AG10803 (cell line): ENCODE measurements at places on chromosomes 5 and 9.

GRCh38 chr5:139177809-139178588 is 20.2 kb downstream of the SIL1 start:
- no peak for DNase-seq

DNA sequence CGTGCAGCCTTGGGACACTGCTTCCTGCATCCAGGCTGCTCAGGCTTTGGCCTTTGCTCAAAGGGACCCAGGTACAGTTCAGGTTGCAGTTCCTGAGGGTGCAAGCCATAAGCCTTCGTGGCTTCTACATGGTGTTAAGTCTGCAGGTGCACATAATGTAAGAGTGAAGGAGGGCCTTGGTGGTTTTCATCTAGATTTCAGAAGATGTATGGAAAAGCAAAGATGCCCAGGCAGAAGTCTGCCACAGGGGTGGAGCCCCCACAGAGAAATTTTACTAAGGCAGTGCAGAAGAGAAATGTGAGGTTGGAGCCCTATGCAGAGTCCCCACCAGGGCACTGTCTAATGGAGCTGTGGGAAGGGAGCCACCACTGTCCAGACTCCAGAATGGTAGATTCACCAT is 200.9 kb downstream of the ICE1 start:
- no peak for DNase-seq

GRCh38 chr5:130651440-130651839 is 513.6 kb downstream of the HINT1 start:
- no peak for DNase-seq

DNA sequence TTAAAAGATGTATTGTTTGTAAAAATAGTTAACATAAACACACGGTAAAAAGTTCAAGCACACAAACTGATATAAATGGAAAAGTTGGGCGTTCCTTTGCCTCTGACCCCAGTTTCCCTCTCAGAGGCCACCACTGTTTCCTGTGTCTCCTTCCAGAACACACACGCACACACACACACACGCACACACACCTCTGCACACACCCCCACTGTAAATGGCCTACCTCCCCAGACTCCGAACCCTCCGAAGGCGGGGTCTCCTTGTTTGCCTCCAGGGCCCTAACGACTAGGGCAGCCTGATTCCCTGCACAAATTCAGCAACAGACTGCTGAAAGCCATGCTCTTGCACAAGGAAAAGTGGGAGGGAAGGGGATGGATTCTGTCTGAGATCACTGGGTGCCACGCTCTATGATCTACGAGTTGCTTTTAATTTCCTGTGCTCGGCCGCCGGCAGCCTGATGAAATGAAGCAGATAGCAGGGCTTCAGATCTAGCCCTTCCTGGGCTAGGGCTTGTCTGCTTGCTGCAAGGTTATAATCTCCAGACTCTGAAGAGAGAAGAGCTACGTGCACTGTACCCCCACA is 184.0 kb upstream of the IL12B start:
- DNase-seq = no peak

DNA sequence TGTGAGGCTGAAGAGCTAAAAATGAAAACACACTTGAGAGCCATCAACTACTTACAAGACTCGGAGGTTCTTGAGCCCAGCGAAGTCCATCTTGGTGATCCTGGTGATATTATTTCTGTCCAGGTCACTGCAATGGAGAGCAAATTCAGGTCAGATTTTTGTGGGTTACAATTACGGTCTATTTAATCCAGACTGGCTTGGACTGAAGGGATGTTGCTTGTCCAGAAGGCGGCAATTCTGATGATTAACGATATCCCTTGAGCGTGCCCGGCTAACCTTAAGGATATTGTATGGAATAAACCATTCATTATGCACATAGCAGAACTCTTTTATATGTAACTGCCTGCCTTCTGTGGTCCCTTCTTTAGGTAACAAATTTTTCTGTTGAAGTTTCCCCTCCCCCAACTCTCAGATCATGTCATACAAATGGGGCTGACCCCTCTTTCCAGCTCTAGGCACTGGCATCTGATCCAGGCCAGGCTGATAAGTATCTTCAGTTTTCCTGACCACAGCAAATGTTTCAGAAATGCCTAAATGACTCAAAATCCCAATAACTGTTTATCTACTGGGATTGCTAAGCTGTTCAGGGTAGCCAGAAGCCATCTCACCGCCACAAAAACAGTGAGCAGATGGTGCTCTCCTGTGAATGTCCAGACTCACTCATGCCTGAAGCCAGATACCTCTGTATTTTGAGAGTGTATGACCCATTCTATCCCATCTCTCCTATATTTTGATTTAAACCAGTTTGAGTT is 49.4 kb downstream of the SLIT3 start:
- DNase-seq = peak; percentile 78

- DNase-seq = no peak
Measured at GRCh38 chr5:123182072-123182471, 93.0 kb downstream of the PRDM6 start.

DNA sequence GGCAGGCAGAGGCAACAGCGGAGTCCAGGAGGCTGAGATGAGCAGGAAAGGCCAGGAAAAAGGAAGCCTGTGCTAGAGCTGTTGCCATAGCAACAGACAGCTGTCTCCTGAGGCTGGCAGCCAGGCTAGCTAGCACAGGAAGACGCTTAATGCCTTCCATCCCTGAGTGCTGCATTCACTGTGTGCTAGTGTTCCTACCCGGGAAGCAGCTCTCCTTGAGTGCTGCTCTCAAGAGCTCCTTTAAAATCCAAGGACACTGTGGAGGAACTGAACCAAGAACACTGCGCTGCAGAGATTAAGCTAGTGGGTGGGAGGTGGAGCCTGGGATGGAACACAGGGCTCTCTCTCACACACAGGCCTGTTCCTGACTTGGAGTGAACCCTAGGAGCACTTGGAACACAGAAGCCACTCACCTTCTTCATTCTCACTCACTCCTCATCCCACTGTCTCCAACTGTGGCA is 53.5 kb upstream of the IL7R start:
- DNase-seq = peak; percentile 83

DNA sequence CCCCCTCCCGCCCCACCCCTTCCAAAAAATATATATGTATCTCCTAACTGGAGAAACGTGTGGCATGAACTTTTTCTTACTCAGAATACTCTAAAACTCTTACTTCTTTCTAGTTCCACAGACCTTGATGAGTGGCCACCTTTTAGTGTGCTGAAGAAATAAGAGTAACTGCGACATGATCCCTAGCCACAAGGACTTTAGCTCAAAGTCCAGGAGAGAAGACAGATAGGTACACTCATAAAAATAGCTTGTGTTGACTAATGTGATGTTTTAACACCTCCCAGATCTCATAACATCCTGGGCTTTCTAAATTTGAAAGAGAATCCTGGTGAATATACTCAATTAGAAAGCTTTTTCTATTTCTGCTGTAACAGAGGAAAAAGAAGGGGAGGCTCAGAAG is 1005.0 kb upstream of the DMAC1 start:
- DNase-seq = no peak

DNA sequence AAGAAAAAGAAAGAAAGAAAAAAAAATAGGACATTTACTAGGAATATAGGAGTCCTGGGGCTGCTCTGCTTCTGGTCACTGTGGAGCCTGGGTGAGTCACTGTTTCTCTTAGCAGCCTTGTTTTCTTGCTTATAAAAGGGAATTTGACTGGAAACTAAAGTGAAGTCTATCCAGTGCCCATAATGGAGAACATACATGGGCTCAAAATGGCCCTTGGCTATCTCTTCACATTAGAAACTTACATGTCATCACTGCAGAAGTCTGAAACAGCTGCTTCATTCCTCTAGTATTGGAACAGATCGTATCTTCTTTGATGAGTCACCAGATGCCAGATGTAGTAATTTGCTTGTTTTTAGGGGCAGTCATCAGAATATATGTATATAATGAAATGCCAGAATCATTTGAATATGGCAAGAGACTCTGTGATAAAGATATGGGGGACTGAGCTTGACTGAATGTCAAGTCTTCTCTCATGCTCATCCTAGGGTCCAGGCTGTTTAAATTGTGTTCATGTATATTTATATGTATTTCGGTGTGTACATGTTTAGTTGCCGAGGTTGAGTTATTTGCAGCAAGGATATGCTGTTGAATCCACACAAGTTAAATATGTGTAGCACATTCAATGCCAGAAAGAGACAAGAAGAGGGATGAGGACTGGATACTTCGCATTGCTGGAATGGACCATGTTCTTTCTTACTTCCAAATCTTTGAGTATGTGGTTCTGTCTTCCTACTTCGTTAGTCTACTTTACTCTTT is 56.7 kb downstream of the SGCD start:
- DNase-seq = peak; percentile 93

GRCh38 chr5:10331341-10331796 is 22.1 kb upstream of the MARCHF6 start:
- DNase-seq = peak; percentile 77

GRCh38 chr9:131776473-131776872 is 36.6 kb upstream of the RAPGEF1 start:
- DNase-seq = peak; percentile 15

DNA sequence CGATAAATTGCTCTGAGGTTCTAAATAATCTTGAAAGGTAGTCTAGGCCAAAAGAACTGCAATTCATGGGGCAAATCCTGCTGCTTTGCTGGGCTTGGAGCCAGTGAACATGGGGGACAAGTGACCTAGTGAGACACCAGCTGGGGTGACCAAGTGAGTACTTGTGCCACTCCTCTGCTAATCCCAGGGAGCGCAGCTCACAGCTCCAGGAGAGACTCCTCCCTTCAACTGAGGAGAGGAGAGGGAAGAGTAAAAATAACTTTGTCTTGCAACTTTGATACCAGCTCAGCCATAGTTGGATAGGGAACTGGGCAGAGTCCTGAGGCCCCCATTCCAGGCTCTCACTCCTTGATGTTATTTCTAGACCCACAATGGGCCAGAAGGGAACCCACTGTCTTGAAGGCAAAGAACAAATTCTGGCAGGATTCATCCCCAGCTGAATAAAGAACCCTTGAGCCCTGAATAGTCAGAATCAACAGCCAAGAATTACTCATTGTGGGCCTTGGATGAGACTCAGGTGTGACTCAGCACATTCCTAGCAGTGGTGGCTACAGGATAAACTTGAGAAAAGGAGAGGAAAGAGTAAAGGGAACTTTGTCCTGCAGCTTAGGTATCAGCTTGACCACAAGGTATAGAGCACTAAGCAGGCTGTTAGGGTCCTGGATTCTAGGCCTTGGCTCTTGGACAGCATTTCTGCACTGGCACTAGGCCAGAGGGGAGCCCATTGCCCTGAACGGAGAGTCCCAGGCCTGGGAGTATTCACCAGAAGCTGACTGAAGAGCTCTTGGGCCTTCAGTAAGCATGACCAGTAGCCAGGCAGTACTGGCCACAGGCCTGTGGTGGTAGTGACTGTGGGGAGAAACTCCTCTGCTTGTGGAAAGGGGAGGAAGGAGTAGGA is 288.3 kb upstream of the CDH18 start:
- peak; percentile 29 for DNase-seq

- DNase-seq = no peak
Measured at GRCh38 chr5:151923866-151924476, 680 bp downstream of the GLRA1 start.
